Activated CD4-positive, alpha-beta memory T cell treated with anti-CD3 and anti-CD28 coated beads for 36 hours (primary cell): ENCODE measurements at places on chromosomes 6 and 20.

GRCh38 chr6:49978332-49979226, 9.2 kb upstream of the DEFB113 start:
- no peak for DNase-seq

DNA sequence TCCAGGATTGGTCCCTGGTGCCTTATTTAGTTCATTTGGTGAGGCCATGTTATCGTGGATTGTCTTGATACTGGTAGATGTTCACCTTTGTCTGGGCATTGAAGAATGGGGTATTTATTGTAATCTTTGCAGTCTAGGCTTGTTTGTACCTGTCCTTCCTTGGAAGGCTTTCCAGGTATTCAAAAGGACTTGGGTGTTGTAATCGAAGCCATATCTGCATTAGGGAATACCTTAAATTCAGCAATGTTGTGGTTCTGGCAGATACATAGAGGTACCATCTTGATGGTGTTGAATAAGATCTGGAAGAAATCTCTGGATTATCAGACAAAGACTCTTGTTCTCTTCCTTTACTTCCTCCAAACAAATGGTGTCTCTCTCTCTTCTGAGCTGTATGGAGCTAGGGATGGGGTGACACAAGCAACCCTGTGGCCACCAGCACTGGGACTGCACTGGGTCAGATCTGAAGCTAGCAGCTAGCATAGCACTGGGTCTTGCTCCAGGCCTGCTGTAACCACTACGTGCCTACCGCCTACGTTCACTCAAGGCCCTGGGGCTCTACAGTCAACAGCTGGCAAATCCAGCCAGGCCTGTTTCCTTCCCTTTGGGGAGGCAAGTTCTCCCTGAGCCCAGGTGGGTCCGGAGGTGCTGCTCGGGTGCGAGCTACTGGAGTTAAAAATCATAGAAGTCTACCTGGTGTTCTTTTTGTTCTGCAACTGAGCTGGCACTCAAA, 261.1 kb upstream of the CITED2 start:
- no peak for DNase-seq

DNA sequence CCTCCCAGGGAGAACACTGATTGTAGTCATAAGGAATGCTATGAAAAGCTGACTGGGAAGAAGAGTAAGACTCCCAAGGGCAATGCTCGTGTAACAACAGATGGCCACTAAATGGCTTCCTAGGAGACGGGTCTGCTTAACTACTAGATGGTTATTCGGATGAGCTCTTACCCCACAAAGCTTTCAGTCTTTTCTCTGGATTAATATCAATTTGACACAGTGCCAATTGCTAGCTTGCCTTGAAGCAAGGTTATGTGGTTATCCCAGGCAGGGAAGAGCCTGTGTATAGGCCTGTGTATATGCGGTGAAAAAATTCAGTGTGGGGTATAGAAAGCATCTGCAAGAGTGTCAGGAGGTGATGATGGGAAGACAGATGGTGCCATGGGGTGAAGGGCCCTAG, 86.4 kb upstream of the NOX3 start:
- DNase-seq, result no peak

DNA sequence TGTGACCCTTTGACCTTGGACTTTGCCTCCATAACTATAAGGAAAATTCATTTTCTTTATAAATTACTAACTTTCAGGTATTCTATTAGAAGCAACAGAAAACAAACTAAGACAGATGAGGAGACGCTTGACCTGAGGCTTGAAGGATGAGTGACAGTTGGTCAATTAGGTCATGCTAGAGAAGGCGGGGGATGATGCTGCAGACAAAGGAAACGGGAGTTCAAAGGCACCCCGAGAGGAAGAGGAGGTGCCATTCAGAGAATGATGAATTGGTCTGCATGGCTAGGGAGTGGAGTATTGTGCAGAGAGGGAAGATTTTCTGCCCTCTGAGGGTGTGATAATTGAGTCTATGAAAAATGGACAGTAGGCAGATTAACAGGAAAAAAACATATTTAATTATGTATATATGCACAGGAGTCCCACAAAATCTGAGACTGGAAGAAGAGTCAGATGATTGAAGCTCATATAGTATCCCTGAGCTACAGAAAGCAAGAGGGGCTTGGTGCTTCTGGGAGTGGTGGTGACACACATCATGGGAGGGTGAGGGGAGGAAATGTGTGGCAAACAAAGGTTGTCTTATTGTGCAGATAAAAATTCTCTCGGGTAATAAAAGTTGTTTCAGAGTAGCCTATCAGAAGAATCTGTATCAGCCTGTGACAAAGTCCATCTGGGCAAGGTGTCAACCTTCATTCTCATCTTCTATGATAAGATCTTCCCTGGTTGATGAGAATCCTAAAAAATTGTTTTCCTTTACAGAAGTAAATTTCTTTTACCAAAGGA, 20.4 kb upstream of the FUCA2 start:
- DNase-seq, result peak; percentile 47

DNA sequence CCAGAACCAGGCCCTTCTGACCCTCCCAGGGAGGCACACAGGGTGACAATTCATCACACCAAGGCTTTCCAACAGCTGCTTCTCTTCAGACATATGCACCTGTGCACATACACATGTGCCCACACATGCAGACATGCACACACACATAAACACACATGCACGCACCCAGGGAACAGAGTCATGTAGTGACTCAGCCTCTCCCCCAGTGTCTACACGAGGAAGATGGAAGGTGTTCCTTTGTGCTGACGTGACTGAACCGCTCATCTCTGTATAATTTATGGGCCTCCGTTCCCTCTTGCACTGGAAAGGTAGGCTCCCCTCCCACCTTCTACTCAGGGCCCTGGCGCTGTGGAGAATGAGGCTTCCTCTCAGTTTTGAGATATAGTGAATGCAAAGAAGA, 23.8 kb upstream of the PLEKHG1 start:
- DNase-seq, result no peak

GRCh38 chr6:112881828-112882780, 535.0 kb downstream of the RFPL4B start:
- no peak for DNase-seq

DNA sequence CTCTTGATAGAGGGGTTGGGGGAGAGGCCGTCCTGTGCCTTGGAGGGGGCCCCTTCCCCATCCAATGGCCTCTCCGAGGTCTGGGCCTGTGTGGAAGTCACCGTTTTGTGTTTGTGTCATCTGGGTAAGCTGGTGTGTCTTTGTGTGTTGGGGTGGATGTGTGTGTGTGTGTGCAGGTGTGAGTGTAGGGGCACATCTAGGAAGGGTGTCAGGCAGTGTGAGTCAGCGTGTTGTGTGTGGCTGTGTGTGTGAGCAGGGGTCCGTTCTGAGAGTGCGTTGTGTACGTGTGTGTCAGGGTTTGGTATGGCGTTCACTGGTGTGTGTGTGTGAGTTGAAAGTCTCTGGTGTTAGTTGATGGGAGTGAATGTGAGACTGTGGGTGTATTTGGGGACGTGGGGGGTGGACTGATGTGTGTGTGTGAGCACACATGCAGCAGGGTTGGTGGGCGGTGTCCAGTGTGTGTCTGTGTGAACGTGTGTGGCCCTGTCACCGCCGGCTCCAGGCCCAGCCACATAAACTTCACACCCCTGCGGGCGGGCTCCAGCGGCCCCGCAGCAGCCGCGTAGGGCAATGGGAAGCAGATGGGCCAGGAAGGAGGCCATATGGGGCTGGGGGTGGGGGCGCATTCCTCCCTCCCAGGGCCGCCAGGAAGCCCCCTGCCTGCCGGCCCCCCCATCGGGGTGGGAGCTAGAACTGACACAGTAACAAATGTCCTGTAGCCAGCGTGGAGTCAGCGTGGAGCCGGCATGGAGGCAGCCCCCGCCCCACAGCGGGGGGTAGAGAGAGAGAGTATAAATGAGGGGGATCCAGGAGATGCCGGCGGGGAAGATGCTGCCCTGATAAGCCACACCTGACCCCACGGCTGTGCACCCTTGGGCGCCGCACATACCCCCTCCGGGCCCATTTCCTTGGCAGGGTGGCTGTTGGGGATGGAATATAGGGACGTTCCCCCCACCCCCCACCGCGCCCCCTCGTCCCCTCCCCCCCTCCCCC, 32.1 kb downstream of the SNAI1 start:
- DNase-seq, result no peak

- DNase-seq, result no peak
These were observed 97.2 kb downstream of the LMBRD1 start for GRCh38 chr6:69699655-69700054.

GRCh38 chr6:158923805-158924498, 76.0 kb downstream of the RSPH3 start:
- no peak for DNase-seq

- peak; percentile 27 for DNase-seq
These were observed 5.1 kb downstream of the RING1 start for GRCh38 chr6:33213166-33213988.

DNA sequence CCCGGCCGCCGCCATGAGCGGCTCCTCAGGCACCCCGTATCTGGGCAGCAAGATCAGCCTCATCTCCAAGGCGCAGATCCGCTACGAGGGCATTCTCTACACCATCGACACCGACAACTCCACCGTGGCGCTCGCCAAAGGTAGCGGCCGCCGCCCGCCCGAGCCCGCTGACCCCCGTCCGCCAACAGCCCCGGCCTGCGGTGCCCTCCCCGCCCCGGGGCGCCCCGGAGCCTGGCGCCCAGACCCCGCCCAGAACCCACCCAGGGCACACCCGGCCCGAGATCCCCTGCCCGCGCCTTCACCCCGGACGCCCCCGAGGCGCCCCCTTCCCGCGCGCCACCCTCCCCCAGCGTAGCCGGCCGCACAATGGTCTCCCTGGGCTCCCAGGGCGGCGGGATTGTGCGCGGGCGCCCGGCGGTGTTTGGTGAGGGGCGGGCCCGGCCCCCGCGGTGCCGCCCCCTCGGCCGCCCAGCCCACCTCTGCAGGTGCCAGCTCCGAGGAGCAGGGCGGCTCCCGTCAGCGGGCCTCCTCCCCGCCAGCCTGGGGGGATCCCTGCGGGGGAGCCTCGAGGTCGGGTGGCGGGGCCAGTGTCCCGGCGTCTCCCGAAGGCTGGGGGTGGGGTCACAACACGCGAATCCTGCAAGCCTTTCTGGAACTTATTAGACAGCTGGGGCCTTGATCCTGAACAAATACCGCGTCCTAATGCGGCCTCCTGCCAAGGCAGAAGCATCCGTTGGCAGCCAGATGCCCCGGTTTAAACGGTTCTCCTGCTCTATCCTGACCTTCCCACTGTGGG, 577 bp downstream of the LSM14B start:
- DNase-seq, result peak; percentile 36

GRCh38 chr6:118372413-118372812, 175.7 kb upstream of the PLN start:
- no peak for DNase-seq

DNA sequence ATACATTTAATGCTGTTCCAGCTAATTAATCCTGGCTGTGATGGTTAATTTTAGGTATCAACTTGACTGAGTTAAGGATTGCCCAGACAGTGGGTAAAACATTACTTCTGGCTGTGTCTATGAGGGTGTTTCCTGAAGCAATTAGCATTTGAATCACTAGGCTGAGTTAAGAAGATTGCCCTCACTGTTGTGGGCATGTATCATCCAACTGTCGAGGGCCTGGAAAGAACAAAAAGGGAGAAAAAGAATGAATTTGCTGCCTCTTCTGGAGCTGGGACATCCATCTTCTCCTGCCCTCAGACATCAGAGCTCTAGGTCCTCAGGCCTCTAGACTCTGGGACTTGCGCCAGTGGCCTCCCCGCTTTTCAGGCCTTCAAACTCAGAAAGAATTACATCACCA, 34.3 kb downstream of the SDHAF4 start:
- no peak for DNase-seq

GRCh38 chr6:89172131-89172530, 26.3 kb downstream of the PM20D2 start:
- DNase-seq, result no peak

GRCh38 chr6:36120979-36121786, 9.1 kb upstream of the MAPK13 start:
- DNase-seq, result peak; percentile 85

DNA sequence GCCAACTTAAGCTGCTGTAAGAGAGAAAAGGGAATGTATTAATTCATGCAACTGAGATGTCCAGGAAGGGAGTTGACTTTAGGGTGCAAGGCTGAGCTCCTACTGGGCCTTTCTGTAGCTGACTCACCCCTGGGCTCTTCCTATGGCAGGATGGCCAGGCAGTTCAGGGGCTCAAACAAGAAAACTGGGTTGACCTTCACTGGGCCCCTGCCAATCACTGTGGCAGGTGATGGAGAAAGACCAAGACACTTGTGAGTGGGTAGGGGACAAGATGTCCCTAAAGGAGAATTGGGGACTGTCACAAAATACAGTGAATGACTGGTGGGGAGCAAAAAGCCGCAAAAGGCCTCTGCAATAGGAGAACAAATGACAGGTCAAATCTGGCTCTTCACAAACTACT, 21.5 kb upstream of the RALGAPA2 start:
- DNase-seq, result no peak

DNA sequence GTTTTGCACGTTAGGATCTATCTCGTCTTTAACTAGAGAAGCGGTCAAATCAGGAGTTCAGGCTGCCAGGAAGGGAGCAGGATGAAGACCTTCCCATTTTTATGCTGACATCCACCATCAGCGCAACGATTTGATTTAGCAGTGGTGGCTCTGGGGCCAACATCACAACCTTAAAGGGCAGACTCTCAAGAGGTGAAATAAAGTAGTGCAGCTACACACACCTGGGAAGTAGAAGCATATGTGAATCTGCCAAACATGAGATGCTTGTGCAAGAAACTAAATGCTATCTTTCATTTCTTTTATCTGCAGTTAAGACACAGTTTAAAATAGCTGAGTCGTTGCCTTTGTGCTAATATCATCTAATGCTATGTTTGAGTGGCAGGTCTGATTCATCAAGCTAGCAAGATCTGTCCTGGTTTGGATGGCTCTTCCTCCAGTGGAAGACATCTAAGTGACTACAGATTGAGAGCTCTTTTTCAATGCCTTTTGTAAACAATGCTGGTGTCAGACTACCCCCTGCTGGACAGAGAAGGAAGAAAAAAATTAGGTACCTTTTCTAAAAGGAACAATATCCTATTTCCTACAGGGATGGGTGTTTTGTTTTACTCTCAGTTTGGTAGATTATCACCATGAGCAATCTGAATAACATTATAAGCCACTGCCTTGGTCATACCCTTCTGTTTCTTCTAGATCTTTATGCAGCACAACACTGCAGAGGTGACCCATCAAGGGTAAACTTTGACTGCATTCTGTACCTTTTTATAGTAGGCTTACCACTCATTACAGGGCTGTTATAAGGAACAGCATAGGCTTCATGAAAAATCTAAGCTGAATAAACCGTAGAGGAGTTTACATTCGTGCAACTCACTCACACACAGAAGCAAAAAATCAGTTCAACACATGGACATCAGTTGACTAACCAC, 171.6 kb upstream of the FBXL4 start:
- DNase-seq, result no peak

GRCh38 chr6:29737707-29738630, 14.7 kb downstream of the HLA-F start:
- DNase-seq, result peak; percentile 78

GRCh38 chr6:46808806-46809205, 15.6 kb downstream of the MEP1A start:
- no peak for DNase-seq

- DNase-seq, result no peak
These were observed 906 bp upstream of the PDE10A start for GRCh38 chr6:165663736-165664558.
